AG10803 (cell line): ENCODE measurements at places on chromosomes 13 and 19.
A peak's percentile ranks its signal among the peaks of the same experiment; 100 is the strongest.

- no peak for DNase-seq
Measured at GRCh38 chr13:39847336-39847735, 191.9 kb downstream of the COG6 start.

DNA sequence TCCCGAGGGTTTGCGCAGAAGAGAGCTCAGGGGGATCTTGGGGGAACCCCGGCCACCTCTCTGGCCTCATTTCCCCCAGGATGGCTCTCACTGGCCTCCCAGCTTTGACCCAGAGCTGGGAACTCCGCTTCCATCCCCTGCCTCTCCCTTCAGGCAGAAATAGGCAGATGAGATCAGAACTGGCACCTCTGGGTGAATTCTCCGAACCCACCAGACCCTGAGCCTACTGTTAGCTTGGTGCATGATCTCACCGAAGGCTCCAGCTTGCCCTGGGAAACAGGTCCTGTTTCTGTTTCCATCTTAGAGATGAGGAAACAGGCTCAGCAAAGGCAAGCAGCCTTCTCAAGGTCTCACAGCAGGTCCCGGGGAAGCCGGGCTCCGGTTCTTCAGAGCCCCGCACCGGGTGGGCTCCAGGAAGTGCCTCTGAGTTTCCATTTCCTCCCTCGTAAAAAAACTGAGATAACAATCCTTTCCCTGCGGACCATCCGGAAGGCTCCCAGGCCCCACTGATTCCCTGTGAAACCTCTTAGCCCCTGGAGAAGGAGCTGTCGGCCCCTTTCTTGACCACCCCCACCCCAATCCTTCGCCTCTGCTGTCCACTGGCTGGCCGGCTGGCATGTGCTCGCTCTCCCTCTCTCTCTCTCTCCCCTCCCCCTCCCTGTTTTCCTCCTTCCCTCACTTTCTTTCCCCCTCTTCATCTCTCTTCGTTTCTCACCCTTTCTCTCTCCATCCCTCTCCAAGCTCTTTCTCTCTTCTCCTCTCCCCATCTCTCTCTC lies 2.1 kb downstream of the NECTIN2 start:
- peak; percentile 51 for DNase-seq

DNA sequence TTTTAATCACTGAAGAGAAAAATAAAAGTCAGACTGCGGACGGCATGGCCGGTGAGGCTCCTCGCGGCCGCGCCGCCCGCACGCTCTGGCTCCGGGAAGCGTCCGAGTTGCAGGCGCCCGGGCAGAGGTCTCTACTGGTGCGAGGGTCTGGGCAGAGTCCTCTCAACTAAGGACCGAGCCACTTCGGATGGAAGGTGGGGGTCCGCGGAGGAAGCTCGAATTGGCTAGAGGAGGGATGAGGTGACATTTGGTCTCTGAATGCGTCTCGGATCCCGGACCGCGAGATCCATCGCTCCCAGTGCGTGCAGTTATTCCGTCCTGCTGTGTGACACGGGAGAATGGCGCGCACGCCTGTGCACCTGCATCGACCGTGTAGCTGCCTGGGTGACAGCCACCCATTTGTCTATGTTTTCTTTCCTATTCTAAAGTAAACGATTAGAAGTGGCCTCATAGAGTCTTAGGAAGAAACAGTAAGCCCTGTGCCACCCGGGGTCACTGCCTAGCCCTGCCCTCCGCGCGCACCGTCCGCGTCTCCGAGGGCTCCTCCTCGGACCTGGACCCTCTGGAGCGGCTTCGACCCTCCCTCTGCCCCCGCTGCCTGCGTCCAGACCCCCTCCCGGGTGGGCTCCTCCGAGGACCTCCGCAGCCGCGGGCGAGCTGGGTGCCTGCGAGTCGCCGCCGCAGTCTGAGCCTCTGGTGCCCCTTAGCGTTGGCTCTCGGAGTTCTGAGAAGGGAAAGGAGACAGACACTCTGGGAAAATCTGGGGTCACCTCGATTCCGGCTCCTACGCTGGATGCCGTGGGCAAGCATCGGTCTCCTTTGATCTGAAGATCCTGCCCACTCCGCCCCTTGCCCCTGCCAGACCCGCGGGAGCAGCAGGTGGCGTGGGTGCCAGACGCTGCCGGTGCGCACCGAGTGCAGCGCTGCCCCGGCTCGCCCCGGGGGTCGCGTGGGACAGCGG lies 347.4 kb downstream of the LIG4 start:
- DNase-seq: no peak

GRCh38 chr13:109412283-109412901 lies 374.0 kb downstream of the IRS2 start:
- DNase-seq: peak; percentile 35
